Effector memory CD8-positive, alpha-beta T cell (primary cell): ENCODE measurements at places on chromosomes 6 and 20.

DNA sequence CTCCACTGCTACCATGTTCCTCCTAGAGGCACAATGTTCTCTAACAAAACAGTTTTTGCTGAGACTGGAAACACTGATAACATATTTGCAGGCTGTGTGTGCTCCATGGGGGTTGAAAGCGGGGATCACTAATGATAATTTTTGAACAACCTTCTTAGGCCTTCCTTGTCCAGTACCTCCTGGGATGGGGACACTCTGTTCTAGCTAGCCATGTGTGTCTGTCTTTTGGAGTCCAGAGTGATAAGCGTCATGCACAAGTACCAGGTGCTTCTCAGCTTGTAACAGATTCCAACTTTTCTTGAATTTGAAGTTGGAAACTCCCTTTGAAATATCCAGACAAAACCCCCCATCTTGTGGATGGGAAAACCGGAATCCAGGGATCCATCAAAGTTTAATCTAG lies 15.2 kb downstream of the PI3 start:
- DNase-seq = no peak

DNA sequence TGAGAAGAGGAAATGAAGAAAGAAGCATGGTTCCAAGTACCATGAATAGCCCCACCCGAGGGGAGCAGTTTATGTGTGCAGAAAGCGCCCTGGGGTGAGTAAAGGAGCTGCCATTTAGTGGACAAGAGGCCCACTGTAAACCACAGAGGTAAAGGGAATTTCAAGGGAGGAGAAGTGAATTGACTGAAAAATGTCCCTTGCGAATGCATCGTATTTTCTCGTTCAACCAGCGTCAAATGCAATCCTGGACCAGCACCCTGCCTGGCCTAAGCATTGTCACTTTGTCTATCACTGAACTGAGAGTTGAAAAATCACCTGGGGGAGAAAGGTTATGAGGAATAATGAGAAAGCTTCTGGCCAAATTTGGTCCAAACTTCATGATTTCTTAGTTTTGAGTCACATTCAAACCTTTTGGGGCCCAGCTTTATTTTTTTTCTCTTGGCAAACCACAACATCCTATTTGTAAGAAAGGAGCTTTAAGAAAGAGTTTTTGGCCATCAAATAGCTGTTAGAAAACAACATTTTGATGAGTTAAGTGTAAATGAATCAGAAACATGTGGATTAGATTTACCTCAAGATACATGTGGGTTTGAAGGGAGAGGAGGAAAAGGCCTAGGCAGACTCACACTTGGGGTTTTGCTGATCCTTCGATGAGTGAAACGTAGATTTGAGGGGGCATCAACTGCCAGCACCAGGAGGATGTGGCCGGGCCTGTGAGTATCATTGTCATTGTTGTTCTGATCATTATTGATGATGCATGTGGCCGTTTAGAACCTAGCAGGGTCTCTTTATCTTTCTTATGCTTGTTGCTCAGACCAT lies 214.0 kb downstream of the CLIC5 start:
- no peak for DNase-seq

DNA sequence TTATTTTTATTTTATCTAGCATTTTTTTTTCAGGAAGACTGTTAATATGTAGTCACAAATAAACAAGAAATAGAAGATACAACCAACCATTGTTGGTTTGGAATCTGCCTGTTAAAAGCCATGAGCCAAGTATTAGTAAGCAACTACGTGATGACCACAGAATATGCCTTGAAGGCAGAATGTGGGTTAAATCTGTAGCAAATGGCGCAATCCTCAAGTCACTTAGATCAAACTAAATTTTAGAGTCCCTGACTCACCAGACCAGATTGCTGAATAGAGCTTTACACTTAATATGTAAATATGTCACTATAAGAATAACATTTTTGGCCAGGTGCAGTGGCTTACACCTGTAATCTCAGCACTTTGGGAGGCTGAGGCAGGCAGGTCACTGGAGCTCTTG lies 800.1 kb upstream of the CITED2 start:
- DNase-seq = no peak

DNA sequence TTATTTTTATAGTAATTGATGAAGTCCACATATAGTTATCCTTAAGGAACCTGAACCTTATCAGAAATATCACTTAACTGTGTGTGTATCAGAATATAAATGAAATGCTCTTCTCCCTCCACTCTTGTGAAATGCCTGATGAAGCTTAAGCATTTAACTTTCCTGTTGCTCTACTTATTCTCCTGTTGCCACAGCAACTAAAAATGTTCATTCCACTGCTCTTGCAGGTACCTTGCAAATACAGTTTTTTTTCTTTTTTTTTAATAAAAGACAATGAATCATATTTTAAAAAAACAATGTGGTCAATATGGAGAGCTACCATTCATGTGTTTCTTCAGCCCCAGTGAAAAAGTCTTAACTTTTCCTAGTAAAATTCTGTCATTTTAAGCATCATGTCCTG lies 210.3 kb downstream of the RFPL4B start:
- no peak for DNase-seq

DNA sequence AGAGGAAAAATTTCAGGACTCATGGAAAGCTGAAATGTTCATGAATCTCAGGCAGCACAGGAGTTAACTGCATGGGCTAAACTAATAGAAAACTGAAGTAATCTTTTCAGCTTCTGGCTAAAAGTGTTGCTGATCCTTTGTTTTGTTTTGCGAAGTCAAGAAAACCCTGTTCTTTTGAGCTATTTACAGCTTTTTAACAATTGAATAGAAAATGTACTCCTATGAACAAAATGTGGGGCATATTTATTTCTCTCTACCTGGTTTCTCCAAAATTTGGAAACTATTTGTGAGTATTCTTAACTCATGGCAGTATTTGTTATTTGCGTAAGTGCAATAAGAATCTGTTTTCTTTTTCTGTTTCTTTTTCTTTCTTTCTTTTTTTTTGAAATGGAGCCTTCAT lies 818.8 kb upstream of the CITED2 start:
- DNase-seq = no peak

- DNase-seq = no peak
Measured at GRCh38 chr6:13493147-13493546, 5.7 kb upstream of the GFOD1 start.

- DNase-seq = no peak
Measured at GRCh38 chr6:64090352-64090751, 454.8 kb downstream of the PHF3 start.

- no peak for DNase-seq
Measured at GRCh38 chr6:109166673-109167072, 71.4 kb downstream of the CEP57L1 start.

- no peak for DNase-seq
Measured at GRCh38 chr6:151044465-151045441, 179.3 kb downstream of the MTHFD1L start.

DNA sequence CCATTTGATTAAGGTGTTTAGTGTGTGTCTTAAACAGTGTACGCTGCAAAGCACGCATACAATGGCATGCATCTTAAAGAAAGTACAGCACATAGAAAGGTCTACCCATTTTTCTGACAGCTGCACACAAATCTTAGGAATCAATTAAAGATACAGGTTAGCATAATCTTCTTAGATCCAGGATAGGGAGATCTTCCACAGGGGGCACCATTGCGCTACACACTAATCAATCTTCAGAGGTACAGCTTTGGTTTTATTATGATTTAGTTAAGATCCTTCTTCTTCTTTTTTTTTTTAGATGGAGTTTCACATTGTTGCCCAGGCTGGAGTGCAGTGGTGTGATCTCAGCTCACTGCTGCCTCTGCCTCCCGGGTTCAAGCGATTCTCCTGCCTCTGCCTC lies 63.7 kb upstream of the BEND3 start:
- DNase-seq = no peak

DNA sequence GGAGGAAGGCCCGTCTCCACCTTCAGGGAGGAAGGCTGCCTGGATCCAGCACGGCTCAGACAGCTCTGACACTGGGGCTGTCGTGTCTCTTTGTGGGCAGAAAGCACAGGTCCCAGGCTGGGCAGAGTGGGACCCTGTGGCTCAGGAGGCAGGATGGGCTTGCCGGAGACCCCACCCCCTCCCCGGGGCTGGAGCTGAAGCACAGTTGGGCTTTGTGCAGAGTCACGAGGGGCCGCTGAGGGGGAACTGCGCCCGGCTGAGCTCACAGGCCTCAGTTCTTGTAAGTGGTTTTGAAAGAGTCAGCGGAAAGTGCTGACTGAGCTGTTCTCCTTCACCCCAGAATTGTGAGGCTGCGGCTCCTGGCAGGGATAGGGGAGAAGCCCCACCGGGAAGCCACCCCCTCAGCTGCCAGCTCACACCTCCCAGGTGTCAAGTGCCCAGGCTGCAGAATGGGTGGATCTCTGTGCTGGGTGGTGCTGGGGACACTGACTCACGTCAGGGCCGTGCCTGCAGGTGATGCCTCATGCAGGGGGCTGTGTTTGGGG lies 145.5 kb upstream of the RNF24 start:
- DNase-seq = peak; percentile 10

- no peak for DNase-seq
Measured at GRCh38 chr20:63555661-63556381, 1.9 kb downstream of the FNDC11 start.

DNA sequence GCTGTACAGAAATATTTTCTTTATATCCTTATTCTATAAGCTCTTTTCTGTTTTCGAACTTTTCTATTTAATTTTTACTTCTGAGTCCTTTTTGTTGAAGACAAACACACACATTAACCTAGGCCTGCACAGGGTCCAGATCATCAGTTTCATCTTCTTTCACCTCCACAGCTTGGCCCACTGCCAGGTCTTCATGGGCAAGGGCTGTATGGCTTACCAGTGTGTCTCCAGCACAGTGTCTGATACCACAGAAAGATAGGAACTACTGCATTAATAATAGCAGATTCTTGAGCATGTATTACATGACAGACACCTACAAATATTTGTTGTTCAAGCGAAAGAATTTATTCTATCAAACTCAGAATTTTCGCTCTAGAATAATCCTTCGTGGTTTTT lies 24.4 kb downstream of the QKI start:
- peak; percentile 46 for DNase-seq

GRCh38 chr6:66896415-66896814 lies 1189.4 kb upstream of the EYS start:
- DNase-seq = no peak

DNA sequence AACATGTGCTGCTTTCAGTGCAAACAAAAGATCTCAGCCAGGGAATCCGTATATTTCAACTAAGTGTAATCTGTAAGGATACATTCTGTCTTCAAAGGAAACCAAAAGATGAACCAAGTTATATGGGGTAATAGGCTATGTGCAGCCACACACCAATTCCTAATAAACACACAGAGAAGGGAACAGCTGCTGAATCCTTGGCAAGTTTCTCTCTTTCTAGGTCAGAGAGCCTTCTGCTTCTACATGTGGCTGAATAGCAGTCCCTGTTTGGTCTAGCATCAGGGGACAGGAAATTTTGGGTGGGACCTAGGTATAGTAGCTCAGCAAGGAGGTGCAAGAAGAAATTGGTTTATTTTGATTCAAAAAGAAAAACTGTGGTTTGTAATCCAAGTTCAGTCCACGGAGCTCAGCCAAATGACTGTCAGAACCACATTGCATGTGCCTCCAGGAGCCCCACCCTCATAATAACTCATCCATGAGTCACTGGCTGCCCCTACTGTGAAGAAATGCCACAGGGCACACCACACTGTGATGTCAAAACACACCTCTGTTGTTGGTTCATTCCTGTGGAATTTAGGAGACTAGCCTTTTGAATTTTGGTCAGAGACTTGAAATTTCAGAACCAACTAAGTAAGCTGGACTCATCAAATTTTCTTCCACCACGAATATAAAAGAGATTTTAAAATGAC lies 21.1 kb downstream of the SPTLC3 start:
- no peak for DNase-seq

DNA sequence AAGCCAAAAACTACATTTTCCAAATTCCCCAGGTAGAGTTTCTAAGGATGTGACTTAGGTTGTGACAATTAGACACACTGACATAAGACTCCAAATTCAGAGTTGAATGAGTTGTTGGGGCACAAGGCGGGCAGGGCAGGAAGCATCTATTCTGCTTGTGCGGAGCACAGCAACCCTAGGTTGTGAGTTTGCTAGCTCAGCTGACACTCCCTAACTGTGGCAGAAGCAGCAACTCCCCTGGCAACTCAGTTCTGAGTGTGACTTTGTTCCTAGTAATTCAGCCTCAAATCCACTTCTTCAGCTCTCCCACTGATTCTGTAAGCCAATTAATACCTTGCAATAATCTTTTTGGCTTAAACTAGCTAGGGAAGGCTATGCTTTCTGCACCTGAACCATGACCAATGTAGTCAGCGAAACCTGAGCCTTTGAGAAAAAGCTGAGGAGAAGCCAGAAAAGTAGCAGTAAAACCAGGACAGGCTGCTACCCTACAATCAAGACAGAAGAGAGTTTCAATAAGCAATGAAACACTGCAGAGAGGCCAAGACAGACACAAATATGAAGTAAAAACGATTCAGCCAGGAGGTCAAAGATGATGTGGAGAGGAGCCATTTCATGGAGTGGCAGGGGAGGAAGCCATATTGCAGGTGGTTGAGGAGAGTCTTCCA lies 30.0 kb upstream of the PAQR8 start:
- DNase-seq = no peak

DNA sequence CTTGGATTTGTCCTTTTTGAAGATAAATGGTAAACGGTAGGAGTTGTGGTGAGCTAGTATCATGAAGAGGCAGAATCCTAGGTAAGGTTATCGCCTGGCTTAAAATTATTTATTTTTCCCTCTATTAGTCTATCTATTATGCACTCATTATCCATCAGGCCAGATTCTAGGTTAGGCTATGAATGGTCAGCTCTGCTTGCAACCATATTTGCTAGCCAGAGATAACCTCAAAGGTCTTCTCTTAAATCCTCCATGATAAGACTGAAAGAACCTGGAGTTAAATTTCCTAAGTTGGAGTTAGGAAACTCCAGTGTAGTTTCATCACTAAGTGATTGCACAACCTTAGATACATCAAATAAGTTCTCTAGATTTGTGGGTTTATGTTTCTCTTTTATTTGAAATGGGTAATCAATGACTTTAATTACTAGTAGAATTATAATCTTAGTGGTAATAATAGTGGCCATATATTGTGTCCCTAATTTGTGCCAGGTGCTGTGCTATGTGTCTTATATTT lies 302.1 kb upstream of the RUNX2 start:
- DNase-seq = no peak

- peak; percentile 45 for DNase-seq
Measured at GRCh38 chr6:116536216-116536621, 9.3 kb downstream of the TRAPPC3L start.

DNA sequence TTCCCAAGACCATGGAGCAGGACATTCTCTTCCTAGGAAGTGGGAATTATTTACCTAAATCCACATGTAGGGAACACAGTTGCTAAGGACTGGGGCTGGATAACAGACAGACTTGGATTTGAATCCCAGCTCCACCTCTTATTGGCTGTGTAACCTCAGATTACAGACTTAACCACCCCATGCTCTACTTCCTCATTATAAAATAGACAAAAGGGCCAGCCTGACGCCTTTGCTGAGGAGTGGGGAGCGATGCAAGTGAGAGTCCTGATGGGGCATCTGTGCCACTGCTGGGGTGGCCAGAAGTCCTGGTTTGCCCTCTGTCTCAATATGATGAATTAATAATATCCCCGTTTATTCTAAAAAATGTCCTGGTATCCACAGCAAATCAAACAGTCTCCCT lies 46.8 kb downstream of the SPATA2 start:
- DNase-seq = no peak
